Coronary artery (tissue), 2 donors: ENCODE measurements at places on chromosomes 16 and 17.
A peak's percentile ranks its signal among the peaks of the same experiment; 100 is the strongest.

DNA sequence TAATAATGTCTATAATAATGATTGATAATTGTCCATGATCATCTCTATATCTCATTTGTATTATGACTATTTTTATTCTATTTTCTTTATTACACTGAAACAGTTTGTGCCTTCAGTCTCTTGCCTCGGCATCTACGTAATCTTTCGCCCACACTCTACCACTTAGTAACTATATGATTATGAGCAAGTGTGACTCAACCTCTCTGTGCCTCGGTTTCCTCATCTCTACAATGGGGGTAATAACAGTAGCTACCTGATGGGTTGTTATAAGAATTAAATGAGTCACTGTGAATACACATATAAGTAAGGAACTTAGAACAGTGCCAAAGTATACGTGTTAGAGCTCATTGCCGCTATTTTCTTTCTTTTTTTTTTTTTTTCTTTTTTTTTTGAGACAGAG is 3.7 kb upstream of the SLC16A11 start:
- DNase-seq: no peak

GRCh38 chr16:14244196-14245010 is 173.3 kb downstream of the MRTFB start:
- no peak for DNase-seq

DNA sequence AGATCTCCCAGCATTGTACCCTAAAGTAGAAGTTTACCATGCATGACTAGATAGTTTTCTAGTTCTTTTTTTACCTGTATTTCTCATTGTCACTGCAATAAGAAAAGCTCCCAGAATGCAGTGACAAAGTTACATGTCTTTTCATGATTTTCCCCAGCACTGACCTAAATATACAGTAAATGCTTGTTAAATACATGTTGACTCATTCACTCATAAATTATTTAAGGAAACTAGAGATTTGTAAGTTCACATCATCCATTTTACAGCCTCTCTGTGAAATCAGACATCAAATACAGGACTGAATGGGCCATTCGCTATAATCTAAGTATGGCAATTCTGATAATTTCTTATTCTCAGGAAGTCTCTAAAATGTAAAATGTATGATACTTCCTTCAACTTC is 258.9 kb upstream of the AXIN2 start:
- no peak for DNase-seq

- no peak for DNase-seq
Measured at GRCh38 chr16:62041401-62041800, 5.2 kb upstream of the CDH8 start.

DNA sequence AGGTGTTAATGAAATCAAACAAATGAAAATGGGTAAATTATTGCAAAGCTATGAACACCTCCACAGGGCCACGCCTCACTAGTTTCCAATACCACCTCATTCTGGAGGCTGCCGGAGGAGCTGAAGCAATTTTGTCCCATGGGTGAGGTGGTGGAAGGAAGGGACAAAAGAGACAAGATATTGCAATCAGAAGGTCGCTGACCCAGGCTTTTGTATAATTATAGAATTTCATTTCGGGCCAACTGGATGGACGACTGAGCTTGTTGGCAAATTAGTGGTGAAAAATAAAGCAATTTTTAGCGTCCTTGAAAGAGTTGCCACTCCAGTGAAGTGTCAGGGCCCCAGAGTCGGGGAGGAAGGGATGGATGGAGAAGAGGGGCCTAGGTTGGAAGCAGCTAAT is 147.9 kb downstream of the CYLD start:
- no peak for DNase-seq

DNA sequence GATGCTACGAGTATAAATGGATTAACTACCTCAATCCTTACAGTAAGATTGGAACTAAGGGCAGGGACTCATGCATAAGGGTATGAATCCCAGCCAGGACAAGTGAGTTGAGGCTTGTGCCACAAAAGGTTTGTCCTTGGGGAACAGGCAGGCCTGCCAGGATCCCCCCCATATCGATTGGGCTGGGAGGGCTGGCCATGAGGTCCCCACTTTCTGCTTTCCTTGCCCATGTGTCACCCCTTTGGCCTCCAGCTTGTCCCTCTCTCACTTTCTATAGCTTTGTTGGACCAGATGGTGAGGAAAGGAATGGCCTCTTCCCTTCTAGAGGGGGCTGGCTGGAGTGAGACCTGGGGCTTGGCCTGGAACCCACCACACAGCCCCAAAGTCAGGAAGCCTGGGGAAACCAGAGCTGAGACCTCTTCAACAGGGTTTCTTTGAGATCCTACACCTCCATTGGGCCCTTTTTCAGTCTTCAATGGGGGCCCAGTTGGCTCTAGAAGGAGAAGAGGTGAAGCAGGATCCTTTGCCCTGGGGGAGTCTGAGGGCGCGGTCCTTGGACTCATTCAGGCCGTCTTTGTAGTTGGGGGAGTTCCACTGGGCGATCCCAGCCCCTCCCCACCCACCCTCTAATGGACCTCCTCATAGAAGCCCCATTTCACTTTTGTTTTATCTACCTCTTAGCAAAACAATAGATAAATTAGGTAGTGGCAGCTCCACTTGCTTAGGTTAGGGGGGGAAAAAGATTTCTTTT is 57.3 kb downstream of the IGF2BP1 start:
- DNase-seq: no peak

- DNase-seq: peak; percentile 14
Measured at GRCh38 chr16:49597796-49598195, 224.2 kb downstream of the C16orf78 start.

GRCh38 chr16:3548445-3548844 is 28.8 kb downstream of the NLRC3 start:
- DNase-seq: no peak

DNA sequence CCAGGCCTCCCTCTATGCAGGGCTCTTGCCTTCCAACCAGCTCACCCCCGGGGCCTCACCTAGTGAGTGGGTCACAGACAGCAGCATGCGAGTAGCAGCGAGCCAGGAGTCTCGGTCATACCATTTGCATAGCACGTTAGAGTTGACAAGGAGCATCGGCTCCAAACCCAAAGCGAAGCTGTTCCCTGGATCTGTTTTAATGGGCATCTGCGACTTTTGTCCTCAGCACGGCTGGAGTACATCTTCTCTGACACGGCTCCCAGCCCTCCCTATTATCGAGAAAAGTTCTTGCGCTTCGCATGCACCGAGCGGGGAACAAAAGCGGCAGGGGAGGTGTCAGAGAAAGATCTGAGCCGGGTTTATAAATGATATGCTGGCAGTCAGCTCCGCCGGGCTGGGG is 253.3 kb downstream of the MAF start:
- DNase-seq: no peak

GRCh38 chr16:17354141-17354601 is 116.6 kb downstream of the XYLT1 start:
- DNase-seq: no peak

GRCh38 chr16:70162041-70162451 is 11.5 kb upstream of the CLEC18C start:
- DNase-seq: peak; percentile 33

- DNase-seq: no peak
Measured at GRCh38 chr17:31523862-31524730, 132.6 kb downstream of the RAB11FIP4 start.

DNA sequence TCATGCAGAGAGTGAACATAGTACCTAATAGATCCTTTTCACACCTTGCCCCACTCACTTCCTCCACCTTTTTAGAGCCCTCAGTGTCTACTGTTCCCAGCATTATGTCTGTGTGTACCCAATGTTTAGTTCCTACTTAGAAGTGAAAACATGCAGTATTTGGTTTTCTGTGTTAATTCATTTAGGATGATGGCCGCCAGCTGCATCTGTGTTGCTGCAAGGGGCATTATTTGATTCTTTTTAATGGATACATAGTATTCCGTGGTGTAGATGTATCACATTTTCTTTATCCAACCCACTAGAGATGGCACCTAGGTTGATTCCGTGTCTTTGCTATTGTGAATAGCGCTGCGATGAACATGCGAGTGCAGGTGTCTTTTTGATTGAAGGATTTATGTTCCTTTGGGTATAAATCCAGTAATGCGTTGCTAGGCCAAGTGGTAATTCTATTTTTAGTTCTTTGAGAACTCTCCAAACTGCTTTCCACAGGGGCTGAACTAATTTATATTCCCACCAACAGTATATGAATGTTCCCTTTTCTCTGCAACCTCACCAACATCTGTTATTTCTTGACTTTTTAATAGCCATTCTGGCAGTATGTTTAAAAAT is 47.1 kb downstream of the HLF start:
- no peak for DNase-seq

DNA sequence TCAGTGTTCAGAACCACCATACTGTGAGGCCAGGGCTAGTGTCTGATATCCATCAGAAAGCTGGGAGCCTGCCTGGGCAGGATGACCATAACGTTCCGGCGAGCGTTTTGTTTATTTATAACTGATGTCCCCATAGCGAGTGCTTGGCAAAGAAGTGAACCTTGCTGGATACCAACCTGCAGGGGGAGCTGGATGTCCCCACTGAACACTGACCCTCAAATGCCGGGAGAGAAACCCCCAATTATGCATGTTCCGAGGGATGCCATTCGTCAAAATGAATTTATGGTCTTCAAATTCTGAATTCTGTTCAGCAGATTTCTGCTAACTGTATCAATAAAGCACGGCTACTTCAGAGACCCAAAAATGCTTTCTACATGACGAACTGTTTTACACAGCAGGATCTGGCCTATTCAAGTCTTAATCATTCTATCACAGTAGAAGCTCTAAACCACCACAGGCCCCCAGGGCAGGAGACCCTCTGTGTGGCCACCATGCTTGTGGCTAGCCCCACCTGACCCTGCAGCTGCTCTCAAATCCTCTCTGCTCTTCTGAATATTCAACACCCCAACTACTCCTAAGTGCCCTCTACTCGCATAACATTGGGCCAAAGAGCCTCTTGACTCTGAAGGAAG is 15.2 kb downstream of the MED24 start:
- peak; percentile 87 for DNase-seq

DNA sequence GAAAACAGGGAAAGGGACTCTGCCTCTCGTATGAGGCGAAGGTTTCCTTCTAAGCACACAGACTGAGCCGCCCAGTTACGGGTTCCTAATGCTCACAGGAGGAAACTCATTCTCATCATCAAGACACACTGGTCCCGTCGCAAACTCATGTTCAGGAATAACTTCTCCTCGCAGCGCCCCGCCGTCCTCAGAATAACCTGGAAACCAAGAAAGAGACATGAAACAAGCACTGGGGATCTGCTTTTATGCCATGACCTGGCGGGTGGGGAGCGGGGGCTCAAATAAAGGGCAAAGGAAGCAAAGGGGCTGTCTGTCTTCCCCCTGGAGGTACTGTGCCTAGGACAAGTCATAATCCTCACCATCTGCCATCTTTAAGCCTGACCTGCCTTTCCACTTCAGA is 31.3 kb downstream of the WIPI1 start:
- DNase-seq: no peak

GRCh38 chr16:88931373-88931900 is 45.6 kb downstream of the CBFA2T3 start:
- DNase-seq: no peak

GRCh38 chr17:65593092-65593854 is 31.8 kb upstream of the AXIN2 start:
- no peak for DNase-seq

DNA sequence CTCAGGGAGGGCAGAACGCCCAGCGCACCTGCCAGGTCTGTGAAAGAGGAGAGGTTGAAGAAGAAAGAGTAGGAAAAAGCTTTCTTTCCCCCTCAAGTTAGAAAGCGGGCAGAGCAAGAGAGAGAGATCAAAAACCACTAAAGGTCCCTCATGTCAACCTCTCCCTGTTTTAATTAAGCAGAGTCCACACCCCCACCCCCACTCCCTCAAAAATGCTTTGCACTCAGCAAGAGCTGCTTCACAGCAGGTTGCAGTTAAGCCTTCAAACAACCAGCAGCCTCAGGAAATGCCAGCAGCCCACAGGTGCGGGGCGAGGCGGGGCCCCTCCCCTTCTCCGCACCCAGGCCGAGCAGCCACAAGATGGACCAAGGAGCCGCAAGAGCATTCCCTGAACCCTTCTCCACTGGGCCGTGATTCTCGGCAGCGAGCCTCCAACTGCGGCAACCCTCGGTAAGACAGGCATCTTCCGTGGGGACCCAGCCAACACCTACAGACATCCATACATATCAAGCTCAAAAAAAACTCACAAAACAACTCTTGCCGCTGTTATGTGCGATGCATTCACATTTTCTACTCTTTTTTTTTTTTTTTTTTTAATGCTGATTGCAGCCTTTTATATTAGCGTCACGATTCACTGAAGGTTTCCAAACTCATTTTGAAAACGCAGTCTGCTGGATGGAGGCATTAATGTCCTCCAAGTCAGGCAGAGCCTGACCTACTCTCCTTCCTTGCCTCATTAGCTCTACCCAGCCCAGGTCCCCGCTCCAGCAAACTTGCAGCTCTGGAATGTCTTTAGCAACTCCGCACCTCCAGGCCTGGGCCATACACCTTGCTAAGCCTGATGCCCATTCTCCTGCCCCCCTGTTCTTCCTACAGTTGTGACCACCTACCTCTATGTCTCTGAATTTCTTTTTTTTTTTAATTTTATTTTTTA is 66.1 kb downstream of the AXIN2 start:
- DNase-seq: no peak

DNA sequence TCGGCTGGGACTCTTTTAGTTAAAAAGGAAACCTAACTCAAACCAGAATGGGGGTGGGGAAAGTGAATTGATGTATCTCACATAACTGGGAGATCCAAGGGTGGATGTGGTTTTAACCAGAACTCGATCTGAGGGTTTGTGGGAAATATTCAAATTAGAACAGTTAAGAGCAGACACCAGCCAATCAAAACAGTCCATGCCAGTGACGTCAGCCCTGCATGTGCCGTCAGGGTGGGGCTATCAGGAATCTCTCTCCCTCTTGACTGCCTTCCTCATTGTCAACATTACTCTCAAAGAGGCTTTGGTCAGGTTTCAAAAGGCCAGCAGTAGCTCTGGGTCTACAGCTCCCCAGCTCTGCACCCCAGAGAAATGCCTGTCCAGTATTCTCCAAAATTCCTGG is 94.2 kb upstream of the HSBP1 start:
- DNase-seq: no peak

- no peak for DNase-seq
Measured at GRCh38 chr17:6098823-6099180, 28.6 kb downstream of the WSCD1 start.

DNA sequence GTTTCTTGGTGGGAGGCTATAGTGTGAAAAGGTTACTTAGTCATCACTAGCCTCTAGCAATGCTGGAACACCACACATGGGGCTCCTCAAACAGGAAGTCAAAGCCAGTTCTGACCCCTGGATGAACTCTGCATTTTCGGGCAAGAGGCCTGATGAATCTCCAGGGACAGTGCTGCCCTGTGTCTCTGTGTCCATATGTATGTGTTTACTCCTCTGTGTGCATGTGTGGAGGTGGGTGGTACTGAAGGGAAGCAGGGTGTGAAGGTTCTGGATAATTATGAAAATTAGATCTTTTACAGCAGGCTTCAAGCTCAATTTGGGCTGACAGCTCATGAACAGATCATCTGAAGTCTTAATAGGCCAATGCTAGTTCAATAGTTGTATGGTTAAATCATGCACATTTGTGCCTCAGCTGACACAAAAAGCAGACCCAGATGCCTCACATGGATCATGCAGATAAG is 133.6 kb downstream of the SNX11 start:
- DNase-seq: no peak

- no peak for DNase-seq
Measured at GRCh38 chr17:36941265-36942010, 4.2 kb downstream of the LHX1 start.
